ENCODE measurements at places on chromosomes 2 and 18. TPM values are rescaled to one million over a fixed set of nuclear protein-coding genes. Genes with fewer than 3 reads are reported as not detected.
A peak's percentile ranks its signal among the peaks of the same experiment; 100 is the strongest.

DNA sequence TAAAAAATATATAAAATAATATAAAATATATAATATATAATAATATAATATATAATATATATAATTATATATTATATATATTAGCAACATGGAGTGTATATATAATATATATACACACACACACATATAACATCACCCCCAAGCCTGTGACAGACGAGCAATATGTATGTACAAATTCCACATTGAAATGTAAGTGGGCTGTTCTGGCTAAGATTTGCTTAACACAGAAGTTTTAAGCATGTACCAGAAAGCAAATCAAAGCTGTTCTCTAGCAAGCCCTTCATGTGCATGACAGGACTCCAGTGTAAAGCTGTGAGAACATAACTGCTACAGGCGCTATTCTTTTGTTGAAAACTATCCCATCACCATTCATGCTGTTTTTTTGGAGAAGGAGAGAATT, 261.7 kb upstream of the TNP1 start:
- DNase-seq, result no peak

DNA sequence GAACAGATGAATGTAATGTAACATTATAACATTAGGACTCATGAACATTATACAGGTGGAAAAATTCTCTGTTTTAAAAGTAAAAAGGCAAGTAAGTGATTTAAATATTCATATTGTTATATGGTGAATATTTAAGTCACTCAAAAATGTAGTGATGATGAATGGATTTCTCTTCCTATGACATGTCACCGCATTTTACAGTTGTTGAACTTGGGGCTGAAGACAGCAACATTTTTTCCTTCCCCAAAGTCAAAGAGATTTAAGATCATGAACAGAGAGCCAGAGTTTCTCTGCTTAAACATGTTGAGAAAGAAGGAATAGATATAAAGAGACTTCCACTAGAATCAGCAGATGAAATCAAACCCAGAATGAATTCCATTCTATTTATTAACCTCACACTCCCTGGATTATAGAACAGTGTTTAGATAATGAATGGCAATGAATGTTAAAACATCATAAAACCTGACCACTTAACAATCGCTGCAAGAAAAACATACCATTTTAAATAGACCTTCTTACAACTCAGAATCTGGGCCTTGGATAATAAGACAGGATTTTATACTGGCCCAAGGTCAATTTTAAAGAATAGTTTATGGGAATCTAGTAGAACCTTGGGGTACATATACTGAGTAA, 163.6 kb upstream of the SIX2 start:
- DNase-seq, result no peak

CDH7 gene
- 0.01 TPM for polyA plus RNA-seq

- DNase-seq, result no peak
Observed at GRCh38 chr18:74376523-74376922, 60.9 kb downstream of the C18orf63 start.

GRCh38 chr18:63994783-63995399, 25.0 kb downstream of the SERPINB8 start:
- peak; percentile 44 for DNase-seq

DNA sequence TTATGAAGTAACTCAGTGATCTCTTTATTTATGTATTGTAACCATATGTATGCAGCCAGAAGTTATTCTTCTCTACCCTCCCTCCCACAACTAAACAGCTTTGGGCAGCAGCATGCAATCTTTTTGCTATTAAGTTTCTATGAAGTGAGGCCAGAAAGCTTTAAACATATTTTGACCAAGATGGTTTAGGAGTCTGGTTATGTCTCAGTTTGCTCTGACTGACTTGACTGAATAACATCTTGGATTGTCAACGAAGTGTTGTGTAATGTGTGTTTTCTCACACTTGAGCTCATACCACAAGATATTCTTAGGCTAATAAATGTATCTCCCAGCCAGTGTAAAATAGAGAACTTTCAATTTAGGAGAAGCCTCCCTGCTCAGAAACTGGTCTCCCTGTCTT, 104.3 kb downstream of the TTC27 start:
- no peak for DNase-seq

G6PC2 gene
- not detected for polyA plus RNA-seq

GPAT2 gene
- polyA plus RNA-seq, result 6.5 TPM

DNA sequence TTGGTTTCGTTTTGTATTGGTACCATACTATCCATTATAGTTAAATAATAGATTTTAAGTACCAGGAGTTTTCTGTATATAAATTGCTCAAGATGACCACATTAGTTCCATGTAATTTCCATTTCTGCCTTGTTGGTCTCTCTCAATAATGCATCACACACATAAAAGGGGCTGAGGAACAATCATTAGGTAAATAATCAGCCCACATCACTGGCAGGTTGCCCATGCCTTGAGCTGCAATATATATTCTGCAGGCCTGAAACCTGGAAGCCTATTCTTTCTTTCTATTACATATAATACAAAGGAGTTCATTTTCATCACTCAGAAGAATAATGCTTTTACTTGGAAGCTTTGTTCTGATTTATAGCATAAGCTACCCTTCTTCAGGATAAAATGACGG, 616.1 kb upstream of the PKDCC start:
- no peak for DNase-seq

DNA sequence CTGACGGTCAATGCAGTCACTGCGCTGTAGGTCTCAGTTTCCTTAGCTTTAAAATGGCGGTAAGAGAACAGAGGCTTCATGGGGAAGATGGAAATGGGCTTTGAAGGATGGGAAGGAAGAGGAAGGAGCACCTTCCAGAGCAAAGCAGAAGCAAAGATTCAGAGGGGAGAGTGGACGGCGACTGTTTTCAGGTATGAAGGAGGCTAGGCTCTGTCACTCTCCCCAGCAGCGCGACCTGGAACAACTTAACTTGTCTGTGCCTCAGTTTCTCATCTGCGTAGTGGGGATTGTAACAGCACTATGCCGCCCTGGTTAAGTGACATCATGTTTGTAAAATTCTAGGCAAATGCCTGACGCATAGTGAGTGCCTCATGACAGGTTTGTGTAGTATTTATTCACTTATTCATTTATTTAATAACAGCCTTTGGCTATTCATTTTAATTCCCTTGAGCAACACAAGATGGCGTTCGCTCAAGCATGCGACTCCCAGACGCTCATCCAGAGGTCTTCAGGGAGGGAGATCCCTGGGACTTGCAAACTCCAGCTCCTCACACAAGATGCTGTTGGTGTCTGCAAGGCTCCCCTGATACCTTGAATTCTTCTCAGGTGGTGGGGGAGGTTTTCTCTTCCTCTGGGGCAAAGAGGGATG, 336.3 kb downstream of the DYSF start:
- no peak for DNase-seq

GRCh38 chr18:55466789-55467188, 121.2 kb downstream of the TCF4 start:
- DNase-seq, result no peak

DNA sequence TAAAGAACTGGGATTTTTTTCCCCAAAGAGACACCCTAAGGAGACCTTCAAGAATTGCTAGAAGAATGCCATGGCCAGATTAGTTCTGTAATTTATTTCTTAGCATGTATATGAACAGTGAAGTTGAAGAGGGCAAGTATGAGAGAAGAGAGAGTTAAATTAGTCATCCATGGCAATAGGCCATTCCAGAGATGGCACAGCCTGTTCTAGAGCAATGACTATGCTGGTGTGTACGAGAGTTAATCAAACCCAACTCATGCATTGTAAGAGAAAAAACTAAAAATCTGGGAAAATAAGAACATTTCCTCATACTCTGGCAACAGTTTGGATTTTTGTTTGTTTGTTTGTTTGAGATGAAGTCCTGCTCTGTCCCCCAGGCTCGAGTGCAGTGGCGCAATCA, 112.1 kb upstream of the PIK3C3 start:
- no peak for DNase-seq

- DNase-seq, result no peak
Observed at GRCh38 chr2:99598441-99598840, 108.6 kb upstream of the REV1 start.

DNA sequence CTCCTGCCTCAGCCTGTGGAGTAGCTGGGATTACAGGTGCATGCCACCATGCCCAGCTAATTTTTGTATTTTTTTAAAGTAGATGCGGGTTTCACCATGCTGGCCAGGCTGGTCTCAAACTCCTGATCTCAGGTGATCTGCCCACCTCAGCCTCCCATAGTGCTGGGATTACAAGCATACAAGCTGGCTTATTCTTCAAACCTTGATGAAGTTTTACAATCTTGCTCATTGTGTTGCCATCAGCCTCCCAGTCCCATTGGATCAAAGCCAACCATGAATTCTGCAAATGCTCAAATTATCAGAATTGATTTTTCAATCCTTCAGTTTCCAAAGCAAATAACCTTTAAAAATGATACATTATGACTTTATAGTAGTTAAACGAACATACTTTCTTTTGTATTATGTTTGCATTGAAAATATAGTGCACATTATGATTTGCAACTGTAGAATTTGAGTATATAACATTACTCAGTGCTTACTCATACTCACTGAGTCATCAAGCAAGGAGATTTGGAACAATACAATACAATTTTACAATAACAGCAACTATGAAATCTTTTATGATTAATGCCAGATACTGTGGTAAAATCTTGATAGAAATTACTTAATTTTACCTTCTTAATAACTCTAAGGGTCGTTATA, 1491.9 kb upstream of the CELF4 start:
- no peak for DNase-seq

- DNase-seq, result no peak
Observed at GRCh38 chr2:225865468-225865867, 466.0 kb downstream of the NYAP2 start.

IL36B gene
- not detected for polyA plus RNA-seq

- DNase-seq, result no peak
Observed at GRCh38 chr18:8507361-8507760, 101.9 kb upstream of the RAB12 start.

DNA sequence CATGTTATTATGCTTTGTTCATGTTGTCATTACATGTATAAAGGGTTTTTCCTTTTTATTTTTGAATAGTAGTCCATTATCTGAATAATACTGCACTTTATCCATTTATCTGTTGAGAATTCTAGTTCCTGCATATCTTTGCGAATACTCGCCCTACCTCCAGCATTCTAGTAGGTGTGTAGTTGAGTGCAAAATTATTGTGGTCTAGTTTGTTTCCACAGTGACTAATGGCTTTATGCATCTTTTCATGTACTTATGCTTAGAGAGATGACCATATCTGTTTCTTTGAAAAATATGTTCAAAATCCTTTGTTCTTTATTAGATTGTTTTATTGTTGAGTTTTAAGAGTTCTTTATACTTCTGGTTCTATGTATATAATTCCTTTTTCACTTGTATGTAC, 48.8 kb downstream of the EIF5B start:
- DNase-seq, result no peak

GRCh38 chr18:58789876-58790240, 74.8 kb upstream of the ZNF532 start:
- DNase-seq, result peak; percentile 13

GRCh38 chr18:46562674-46563192, 94.3 kb downstream of the LOXHD1 start:
- no peak for DNase-seq

GRCh38 chr2:233966388-233966787, 49.2 kb downstream of the TRPM8 start:
- no peak for DNase-seq

GRCh38 chr18:58545338-58546296, 83.3 kb downstream of the ALPK2 start:
- DNase-seq, result no peak

DCDC2C gene
- polyA plus RNA-seq, result not detected

EVA1A gene
- 1.1 TPM for polyA plus RNA-seq

- peak; percentile 67 for DNase-seq
Observed at GRCh38 chr2:172288603-172289002, 138.8 kb upstream of the ITGA6 start.

DNA sequence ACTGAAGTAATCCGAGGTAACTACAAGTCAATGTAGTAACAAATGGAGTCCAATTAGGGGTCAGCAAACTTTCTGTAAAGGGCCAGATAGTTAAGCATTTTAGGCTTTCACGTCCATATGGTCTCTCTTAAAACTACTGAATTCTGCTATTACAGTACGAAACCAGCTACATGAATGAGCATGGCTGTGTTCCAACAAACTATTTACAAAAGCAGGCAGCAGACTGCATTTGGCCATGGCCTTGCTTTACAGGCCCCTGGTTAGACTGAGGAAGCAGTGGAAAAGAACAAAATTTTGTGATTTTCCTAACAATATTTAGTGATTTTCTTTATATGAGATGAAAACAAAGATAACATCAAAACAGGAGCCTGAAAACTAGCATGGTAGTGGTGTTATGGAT, 64.0 kb downstream of the RTN4 start:
- DNase-seq, result no peak

GRCh38 chr2:226447338-226448300, 352.0 kb downstream of the IRS1 start:
- peak; percentile 65 for DNase-seq

TACR1 gene
- polyA plus RNA-seq, result 1.4 TPM

DNA sequence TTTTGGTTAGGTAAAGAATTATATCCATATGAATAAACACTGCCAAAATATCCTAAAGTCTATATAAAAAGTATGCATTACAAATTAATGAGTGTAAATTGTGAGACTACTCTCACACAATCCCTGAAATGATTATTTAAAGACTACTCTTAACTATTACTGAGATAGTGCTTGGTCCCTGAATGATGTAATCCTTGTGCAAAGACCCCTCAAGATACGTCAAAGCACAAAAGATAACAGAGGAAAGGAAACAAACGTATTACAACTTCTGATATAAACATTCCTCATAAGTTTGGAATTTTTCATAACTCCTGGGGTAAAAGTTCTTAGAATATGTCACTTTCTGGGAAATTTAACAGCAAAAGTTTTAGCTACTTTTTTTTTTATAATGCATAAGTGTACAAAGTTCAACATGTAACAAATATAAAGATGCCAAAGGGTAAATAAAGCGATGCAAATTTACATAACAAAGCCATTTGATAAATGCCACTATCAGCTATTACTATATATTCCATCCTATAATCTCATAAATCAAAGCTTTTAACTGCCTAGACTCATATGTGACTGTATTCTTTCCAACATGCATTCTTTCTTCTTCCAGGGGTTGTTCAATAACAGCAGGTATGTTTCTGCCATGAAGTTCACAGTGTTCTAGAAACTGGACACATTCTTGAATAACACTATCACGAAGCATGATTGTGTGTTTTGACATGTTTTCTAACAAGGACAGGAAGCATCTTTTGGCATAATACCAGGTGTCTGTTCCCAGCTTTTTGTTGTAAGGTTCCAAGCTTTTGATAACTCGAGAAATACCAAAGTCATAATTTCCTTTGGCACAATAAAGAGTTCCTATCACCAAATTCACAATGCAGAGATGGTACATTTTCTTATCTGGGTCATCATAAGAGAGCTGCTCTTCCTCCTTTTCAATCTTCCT, 158.0 kb downstream of the AGPS start:
- no peak for DNase-seq

ABCB11 gene
- polyA plus RNA-seq, result not detected

CD207 gene
- polyA plus RNA-seq, result not detected

- no peak for DNase-seq
Observed at GRCh38 chr2:202542142-202542541, 92.6 kb upstream of the FAM117B start.

- peak; percentile 65 for DNase-seq
Observed at GRCh38 chr2:231034291-231034882, 2.9 kb upstream of the C2orf72 start.

- no peak for DNase-seq
Observed at GRCh38 chr18:56716692-56717146, 65.6 kb downstream of the WDR7 start.

All from small intestine (tissue), 16 donors.